ENCODE measurements at places on chromosomes 5 and 9.

DNA sequence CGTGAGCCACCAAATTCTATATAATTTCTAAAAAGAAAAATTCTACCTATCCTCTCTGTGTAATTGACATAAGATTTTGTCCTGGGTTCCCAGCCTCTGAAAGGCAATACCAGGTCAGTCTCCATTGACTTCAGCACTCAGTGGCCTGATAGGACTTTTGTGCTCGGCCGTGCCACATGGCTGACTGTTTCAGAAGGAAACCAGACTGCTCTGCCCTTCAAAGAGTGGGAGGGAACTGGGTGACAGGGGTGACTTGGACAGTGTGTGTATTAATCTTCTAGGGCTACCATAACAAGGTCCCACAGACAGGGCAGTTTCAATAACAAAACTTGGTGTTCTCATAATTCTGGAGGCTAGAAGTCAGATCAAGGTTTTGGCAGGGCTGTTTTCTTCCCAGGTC is 43.0 kb downstream of the ARHGAP26 start:
- no peak for DNase-seq

DNA sequence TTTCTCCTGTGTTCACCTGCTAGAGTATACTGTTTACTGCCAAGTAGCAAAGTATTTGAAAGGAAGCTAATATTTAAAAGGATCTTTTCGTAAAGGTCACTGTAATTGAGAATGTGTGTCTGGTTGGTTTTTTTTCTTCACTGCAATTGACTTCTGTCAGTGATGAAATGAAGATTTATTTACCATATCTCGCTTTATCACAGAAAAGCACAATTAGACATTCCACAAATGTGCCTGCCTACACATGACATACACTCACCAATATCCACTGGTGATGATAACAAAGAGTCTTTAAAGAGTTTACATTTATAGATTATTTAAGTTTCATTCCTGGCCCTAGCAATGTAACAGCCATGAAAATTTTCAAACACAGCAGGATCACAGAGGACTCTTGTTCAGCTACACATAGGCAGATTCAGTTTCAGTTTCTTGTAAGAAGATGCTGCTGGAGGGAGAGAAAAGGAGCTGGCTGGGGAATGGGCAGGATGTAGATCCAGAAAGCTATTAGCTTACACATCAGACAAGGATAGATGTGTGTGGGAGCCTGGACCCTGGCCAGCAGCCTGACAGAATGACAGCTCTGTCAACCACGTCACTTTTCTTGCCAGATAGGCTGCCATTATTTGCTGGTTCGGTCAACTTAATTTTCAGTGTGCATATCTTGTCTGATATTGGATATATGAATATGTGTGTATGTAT is 104.0 kb downstream of the GDNF start:
- DNase-seq: no peak

DNA sequence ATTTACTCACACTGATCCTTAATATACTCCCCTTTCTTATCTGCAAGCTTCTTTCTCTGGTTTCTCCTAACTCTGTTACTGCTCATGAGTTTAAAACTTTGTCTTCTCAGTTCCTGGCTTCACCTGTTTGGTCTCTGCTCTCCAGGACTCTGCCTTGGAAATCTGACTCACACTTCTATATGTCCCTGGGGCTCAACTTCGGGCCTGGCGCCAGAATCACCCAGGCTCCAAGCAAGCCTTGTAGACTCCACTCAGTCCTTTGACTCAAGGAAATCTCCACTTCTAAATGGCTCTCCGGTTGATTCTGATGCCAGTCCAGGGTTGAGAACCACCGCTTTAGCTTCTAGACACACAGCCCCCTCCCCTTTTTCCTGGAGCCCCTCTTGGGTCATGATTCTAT is 57.8 kb downstream of the TMC1 start:
- no peak for DNase-seq

- DNase-seq: peak; percentile 58
These were observed 11.4 kb upstream of the ASS1 start for GRCh38 chr9:130433168-130433946.

DNA sequence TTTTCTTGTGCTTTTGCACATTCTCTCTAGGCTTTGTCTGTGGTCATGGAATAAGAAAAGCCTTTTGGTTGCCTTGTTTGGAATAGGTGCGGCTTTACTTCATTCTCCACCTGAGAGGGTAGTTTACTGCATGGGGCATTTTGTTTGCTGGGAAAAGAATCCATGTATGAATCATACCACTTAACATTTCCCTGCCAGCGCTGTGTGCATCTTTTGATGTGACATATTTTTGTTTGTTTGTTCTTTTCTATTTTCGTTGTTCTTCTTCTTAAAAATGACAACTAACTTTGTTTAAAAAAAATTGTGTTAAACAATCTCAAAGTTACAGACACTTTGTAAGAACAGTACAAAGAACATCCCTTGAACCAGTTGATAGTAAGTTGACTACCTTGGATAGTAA is 113.2 kb downstream of the GCNT1 start:
- DNase-seq: no peak

DNA sequence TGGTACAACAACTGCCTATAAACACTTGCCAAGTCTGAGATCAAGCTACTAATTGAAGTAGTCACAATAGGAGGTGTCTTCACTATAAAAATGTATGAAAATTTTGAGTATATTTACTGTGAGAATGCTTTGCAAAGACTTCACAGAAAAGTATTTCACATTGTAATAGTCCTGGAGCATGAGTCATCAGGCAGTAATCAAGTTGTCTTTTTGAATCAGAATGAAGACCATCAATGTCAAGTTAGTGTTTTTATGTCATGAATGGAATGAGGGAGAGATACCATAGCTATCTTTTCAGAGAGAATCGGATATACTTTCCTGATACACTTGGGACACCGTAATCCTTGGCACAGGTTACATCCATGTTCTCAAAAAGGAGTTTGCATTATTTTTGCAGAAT is 466.9 kb upstream of the ARRDC3 start:
- no peak for DNase-seq

- peak; percentile 79 for DNase-seq
These were observed 11.6 kb upstream of the RAB14 start for GRCh38 chr9:121213136-121213806.

- no peak for DNase-seq
These were observed 35.6 kb downstream of the CEP72 start for GRCh38 chr5:647727-648126.

GRCh38 chr5:154437281-154437965 is 8.4 kb upstream of the SAP30L start:
- no peak for DNase-seq

GRCh38 chr9:72476617-72477437 is 44.6 kb upstream of the TMC1 start:
- no peak for DNase-seq

DNA sequence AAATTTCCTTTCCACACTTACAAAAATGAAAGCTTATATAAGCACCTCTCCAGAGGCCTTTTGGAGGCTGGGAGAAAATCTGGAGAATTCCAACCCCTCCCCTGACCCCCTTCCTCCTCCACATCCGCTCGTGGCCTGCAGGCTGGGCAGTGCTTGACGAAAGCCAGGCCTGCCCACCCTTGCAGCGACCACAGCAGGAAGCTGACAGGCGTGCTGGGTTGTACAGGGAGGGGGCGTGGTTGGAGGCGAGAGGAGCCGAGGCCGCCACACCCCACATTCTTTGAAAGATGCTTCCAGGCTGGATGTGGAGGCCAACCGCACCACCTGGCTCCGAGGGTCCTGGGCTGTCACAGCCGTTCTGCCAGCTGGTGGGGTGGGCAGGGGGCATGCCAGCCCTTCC is 47.8 kb upstream of the IER5L start:
- DNase-seq: no peak

GRCh38 chr5:125261505-125262250 is 515.2 kb upstream of the ZNF608 start:
- DNase-seq: no peak

- no peak for DNase-seq
These were observed 11.6 kb downstream of the SEPTIN8 start for GRCh38 chr5:132765311-132766019.

- no peak for DNase-seq
These were observed 76.2 kb downstream of the SLF1 start for GRCh38 chr5:94694671-94695070.

GRCh38 chr5:40391642-40392041 is 288.1 kb upstream of the PTGER4 start:
- no peak for DNase-seq

DNA sequence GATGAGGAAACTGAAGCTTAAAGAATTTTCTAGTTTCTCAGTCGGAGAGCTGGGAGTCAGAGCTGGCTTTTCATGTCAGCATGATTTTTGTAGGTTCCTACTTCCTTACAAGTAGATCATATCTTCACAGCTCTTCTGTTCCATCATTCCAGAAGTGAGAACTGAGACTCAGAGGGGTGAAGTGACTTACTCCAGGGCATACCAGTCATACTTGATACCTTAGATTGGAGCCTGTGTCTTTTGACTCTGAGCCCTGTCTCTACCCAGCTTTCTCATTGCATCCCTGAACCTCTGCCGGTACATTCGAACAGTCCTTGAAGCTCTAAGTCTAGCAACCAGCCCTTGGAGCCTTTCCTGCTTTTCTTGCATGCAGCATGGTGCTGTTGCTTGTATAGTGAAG is 53.3 kb downstream of the MCCC2 start:
- DNase-seq: no peak

DNA sequence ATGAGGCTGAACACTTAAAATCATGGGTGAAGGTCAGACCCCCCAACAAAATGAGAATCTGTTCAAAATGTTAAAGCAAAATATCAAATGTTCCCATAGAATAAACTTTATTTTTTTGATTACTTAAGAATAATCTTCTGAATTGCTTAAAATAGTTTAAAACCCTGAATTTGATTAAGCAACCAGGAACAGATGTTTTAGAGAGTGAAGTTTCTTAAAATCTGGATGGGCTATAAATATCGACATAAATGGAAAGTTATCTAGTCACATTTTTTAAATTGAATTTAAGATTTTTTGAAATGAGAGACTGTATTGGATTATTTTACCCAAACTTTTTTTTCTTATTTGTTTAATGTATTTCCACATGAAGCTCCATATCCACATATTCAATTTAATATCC is 98.5 kb downstream of the ADAMTS12 start:
- DNase-seq: no peak

GRCh38 chr5:78922879-78923621 is 62.1 kb downstream of the ARSB start:
- no peak for DNase-seq

DNA sequence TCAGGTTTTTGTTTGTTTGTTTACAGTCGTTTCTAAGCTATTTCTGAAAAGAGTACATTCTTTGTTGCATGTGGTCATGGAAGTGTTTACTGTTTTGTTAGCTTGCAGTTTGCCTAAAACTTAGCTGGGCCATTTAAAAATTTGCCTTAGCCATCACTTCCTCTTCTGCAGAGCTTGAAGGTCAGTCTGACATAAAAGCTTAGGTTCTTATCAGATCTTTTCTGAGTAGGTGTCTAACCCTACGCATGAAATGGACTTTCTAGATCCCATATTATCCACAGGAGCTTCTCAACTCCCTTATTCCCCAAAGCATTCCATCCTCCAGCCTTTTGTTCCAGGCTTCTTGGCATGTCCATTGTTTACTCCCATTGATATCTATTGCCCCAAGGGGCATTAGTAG is 90.3 kb downstream of the AP3B1 start:
- DNase-seq: no peak

GRCh38 chr5:60362158-60362557 is 337.8 kb downstream of the DEPDC1B start:
- no peak for DNase-seq

DNA sequence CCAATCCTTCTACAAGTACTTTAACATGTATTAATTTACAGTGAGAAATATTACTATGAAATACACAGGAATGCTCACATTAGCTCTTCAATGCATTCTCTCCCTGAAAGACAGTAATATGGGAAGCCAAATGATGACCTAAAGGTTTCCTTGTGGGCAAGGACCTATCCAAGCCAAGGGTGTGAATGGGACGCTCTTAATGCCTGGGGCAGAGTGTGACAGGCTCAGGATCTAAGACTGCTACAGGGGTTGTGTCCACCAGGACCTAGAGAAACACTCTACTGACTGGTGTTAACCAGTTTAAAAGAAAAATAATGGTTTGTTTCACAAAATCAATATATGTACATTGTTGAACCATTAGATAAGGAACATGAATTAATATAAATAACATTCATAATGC is 158.7 kb downstream of the FGF1 start:
- DNase-seq: no peak

GRCh38 chr5:131475541-131475941 is 159.5 kb downstream of the RAPGEF6 start:
- no peak for DNase-seq

DNA sequence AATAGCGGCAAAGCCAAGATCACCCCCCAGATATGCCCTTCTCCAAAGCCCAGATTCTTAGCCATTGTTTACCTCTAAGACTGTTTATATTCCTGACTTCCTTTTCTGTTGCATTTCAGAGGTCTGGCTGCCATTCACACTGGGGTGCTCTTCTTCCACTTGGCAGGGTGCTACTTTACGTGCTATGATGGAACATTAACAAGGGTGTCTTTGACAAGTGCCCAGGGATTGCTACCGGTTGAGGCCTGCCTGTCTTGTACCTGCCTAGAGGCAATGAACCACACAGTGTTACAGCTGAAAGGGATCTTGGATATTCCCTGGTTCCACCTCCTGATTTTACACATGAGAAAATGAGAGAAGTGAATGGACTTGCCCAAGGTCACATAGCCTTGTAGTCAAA is 352.1 kb upstream of the KIF2A start:
- DNase-seq: no peak

GRCh38 chr5:68949711-68950110 is 144.1 kb upstream of the SLC30A5 start:
- no peak for DNase-seq

GRCh38 chr9:78212868-78213267 is 23.0 kb upstream of the CEP78 start:
- DNase-seq: no peak

DNA sequence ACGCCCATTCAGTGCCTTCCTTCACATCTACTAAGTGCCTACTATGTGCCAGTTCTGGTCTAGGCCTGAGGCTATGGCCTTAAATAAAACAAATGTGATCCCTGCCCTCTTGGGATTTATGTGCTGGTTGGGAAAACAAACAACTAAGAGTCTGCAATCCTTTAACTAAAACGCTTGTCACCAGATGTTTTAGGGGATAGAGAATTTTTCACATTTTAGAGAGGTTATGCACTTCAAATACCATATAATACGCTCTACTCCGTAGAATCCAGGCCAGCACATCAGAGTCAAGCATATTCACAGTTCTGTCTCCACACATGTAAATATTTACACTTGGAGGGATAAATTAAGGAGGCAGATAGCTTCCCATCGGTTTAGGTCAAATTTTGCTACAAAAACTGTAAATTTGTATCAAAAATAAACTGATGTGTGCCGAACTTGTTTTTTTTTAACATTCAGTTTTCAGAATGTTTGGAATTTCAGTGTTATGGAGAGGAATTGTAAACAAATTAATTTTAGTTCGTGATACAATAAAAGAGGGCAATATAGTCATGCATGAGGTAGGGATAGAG is 22.0 kb upstream of the ADRA1B start:
- no peak for DNase-seq

DNA sequence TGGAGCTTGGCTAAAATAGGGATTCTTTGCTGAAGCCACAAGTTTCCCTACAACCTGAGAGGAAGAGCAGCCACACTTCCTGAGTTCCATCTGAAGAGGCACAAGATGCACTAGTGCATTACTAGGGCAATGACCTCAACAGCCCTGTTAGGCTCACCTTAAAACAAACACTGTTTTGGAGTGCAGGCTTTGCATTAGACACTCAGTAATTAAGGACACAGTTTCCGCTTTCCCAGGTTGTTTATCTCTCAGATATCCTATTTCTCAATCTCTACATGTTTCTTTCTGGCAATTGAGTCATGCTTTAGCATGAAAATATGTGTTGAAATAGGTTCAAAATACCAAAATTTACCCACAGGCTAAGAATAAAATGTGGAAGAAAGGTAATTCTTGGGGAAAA is 34.2 kb downstream of the EMB start:
- no peak for DNase-seq
